ENCODE measurements at places on chromosomes 6 and 20.

DNA sequence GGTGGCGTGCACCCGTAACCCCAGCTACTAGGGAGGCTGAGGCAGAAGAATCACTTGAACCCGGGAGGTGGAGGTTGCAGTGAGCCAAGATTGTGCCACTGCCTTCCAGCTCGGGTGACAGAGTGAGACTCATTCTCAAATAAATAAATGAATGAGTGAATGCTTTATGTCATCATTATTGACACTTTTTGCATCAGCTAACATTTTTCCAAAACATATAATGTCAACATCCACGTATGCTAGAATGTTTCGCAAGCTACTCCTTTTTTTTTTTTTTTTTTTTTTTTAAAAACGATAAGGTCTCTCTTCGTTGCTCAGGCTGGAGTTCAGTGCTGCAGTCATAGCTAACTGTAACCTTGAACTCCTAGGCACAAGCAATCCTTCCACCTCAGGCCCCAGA lies 72.2 kb downstream of the SENP6 start:
- no peak for DNase-seq

DNA sequence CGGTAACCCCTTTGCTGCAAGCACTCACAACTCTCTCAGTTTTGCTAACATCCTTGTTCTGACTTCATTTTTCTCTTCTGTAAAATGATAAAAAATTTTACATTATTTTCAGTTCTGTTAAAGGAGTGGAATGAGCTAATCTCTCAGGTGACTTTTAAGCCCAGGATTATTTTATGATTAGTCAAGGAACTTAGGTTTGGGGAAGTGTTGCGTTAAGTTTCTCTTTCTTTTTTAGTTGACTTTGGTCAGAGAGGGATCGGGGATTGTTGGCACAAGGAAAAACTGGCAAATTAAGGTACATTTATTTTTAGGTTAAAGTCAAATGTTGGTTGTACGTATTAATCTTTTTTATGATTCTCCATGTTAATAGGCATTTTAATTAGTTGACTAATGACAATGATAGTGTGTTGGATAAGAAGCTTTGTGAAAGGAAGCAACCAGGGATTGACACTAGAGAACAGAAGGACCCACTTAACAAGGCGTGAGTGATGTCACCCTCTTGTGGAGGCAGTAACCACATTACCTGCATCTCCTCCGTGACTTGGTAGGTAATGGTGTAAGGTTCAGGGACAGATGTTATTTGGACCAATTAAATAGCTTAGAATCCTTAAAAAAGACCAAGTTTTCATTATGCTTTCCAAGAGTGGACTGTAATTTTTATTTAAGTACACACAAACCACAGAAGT lies 31.6 kb downstream of the CD83 start:
- DNase-seq, result no peak

DNA sequence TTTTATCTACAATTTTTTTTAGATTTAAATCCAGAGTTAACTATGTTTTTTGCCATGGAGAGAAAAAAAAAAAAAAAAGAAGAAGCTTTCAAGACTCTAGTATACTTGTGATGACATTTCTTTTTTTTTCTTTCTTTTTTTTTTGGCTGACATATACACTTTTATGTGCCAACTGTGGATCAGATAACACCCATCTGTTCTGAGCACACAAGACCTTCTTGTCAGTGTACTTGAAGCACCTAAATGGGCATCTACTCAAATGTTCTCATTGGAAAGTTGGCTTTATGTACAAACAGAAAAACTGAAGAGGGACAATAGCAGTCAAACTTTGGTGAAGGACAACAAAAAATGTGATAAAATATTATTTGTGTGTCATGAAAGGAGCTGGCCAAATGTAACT lies 904.5 kb downstream of the GRIK2 start:
- DNase-seq, result no peak

DNA sequence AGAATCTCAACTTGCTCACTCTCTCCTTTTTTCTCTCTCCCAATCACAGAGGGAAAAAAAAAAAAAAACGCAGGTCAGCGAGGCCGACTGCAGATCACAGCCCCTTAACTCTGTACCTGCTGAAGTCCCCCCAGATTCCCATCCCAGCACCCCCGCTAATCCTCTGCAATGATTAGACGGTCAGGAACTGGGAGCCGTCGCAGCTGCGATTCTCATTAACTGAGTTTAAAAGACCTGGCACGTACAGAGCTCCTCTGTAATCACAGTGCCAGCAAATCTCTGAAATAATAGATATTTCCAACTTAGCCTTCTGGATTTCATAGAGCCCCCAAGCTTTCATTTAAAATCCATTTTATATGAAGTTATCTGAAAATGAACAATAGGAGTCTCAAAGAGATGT lies 84.4 kb downstream of the ANKRD60 start:
- no peak for DNase-seq

GRCh38 chr20:11929947-11930346 lies 12.3 kb downstream of the BTBD3 start:
- no peak for DNase-seq

- DNase-seq, result no peak
These were observed 63.2 kb downstream of the OLIG3 start for GRCh38 chr6:137430954-137431353.

DNA sequence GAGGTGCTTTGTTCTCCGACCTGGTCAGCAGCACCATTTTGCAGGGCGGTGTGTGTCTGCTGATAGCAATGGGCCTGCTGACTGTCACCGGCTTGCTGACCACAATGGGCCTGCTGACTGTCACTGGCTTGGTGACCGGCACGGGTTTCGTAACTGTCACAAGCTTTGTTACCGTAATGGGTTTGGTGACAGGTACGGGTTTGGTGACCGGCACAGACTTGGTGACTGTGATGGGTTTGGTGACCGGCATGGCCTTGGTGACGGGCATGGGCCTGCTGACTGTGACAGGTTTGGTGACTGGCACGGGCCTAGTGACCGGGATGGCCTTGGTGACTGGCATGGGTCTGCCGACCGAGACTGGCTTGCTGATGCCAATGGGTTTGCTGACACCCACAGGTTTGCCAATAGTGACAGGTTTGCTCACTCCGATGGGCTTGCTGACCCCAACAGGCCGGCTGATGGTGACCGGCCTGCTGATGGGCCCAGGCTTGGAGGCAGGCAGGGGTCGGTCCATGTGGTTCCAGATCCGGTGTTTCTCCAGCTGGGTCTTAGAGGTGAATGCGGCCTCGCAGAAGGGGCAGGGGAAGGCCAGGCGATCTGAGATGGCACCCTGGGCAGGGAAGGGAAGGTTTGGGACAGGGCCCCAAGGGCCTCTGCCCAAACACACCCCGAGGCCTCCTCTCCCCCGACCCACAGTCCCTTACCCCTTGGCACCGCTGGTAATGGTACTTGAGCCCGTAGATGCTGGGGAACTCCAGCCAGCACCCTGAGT lies 3.4 kb downstream of the ZNF512B start:
- no peak for DNase-seq

DNA sequence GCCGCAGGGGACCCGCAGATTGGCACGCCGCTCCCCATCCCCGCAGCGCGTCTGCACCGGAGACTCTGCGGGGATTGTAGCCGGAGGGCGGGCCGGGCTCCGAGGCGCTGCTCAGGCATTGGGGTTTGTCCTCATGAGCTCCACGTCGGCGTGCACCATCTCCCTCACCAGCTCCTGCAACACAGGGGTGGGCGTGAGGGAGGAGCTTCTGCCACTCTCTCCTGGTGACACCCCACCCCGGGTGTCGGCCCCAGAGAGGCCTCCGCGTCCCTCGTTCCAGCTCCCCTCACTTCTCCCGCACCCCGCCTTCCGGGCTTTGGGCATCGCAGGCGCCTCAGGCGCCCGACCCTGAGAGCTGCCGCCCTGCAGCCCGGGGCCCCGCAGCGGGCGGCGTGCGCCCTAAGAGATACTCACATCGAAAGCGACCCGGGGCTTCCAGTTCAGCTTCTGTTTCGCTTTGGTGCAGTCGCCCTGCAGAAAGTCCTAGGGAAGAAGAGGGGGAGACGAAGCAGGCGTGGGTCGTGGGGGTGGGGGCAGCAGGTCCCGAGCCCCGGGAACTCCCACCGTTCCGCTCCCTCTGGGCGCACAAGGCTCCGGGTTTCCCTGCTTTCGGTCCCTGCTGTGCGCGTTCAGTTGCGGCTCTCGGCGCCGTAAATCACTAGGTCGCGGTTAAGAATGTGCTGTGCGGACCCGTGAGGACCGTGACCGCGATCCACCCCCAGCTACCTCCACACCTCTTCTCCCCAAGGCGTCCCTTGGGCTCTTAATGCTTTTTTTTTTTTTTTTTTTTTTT lies 14.5 kb downstream of the FOXC1 start:
- DNase-seq, result no peak

GRCh38 chr6:158047127-158047518 lies 65.5 kb downstream of the SYNJ2 start:
- DNase-seq, result peak; percentile 76

DNA sequence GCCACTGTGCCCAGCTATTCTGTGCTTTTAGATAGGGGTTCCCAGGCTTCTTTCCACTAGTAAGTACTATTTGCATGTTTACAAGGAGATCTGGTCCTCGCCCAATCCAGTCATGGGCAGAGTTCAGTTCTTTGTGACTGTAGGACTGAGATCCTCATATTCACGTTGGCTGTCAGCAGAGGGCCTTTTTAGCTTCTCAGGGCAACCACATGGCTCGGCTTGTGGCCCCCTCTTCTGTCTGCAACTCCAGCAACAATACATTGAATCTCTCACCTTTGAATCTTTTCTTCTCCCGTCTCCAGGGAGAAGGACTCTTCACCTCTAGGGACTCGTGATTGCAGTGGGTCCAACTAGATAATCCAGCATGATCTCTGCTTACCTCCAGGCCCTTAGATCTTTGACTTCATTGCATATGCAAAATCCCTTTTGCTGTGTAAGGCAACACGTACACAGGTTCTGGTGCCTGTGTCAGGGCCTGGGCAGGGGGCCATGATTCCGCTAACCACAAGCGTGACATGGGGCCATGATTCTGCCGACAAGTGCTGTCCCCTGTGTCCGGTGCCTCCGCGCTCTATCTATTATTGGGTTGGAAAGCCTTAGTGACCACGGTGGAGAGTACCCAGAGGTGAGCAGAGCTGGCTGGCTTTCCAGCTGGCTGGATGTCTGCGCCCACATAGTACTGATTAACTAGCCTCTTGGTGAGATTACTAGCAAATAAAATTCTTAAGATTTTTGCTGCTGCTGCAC lies 5.1 kb downstream of the CCR6 start:
- DNase-seq, result no peak

DNA sequence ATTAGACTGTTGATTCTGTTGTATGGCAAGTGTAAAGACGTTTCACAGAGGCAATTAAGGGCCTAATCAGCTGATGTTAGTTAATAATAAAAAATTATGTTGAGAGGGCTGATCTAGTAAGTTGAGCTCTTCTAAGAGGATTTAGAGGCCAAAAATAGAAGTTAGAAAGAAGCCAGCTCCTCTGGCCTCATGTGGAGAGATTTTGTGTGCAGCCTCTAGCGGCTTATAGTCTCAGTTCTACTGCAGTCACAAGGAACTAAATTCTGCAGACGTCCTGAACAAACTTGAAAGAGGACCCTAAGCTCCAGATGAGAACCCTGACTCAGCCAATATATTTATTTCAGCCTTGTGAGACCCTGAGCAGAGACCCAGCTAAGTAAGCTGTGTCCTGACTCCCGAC lies 498.6 kb downstream of the BTBD3 start:
- no peak for DNase-seq

GRCh38 chr6:157650801-157651200 lies 172.2 kb upstream of the SNX9 start:
- no peak for DNase-seq

GRCh38 chr6:144777249-144777648 lies 492.1 kb downstream of the UTRN start:
- DNase-seq, result no peak

DNA sequence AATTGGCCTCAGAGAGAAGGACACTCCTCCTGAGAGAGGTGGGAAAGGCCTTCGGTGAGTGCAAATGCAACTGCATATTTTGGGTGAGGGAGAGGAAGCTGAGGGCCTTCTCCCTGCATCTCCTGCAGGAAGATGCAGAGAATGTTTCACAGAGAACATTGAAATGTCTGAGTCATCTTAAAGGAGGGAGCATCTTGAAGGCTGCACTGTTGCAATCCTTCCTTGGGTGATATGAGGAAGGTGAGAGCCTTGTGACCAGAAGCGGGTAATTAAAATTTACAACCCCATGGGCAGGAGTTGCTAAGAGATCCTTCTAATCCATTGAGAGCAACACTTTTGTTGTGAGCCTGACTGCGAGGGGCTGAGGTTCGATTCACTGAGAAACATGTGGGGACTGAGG lies 375.7 kb upstream of the MARCKS start:
- DNase-seq, result no peak

- no peak for DNase-seq
These were observed 380.7 kb upstream of the CITED2 start for GRCh38 chr6:139754898-139755775.

- no peak for DNase-seq
These were observed 122.6 kb downstream of the OPRM1 start for GRCh38 chr6:154161689-154162088.

Measured in stimulated activated CD4-positive, alpha-beta T cell treated with anti-CD3 and anti-CD28 coated beads, Interleukin-12 subunit alpha, Interleukin-12 subunit beta, amount 100 ng/mL, for 24 hours (primary cell).